Right cardiac atrium (tissue), 5 donors: ENCODE measurements at places on chromosomes 12 and 14. TPM values are rescaled to one million over a fixed set of nuclear protein-coding genes. Genes with fewer than 3 reads are reported as not detected.

Gene SMIM41
- polyA plus RNA-seq = 0.61 TPM

- no peak for DNase-seq
Observed at GRCh38 chr14:103378038-103378854, 7.0 kb upstream of the MARK3 start.

DNA sequence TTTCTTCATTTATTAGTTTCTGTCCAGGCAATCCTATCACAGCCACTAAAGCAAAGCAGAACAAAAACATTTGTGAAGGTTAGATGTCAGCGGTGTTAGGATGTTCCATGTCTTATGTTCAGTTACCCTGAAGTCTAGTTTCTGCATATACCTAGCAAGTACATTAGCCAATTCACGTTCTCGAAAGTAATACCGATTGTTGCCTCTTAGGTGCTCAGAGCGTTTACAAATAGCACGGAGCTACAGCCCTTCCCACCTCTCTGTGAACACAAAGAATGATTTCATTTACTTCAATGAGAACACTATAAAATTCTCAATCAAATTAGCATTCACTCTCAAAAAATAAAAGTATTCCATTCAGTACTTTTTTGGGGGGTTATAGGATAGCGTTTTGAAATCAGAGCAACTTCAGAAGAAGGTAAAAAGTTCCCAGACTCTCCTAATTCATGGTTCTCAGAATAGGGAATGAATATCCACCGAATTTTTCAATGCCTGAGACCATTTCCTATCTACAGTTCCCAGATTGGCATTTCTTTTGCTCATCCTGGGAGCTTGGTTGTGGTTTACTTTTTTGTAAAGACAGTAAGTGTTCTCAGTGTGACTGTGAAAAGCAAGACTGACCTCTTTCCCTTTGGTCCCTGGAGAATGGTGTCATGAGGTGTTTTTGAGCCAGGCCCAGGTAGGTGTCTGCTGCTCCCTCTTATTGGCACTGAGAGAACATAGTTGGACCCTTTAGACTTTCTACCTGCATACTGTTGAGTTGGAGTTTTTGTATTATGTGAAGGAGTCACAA is 488.0 kb upstream of the RGS6 start:
- no peak for DNase-seq

Gene HOXC9
- polyA plus RNA-seq = not detected

Gene STAC3
- polyA plus RNA-seq = 1.2 TPM

DNA sequence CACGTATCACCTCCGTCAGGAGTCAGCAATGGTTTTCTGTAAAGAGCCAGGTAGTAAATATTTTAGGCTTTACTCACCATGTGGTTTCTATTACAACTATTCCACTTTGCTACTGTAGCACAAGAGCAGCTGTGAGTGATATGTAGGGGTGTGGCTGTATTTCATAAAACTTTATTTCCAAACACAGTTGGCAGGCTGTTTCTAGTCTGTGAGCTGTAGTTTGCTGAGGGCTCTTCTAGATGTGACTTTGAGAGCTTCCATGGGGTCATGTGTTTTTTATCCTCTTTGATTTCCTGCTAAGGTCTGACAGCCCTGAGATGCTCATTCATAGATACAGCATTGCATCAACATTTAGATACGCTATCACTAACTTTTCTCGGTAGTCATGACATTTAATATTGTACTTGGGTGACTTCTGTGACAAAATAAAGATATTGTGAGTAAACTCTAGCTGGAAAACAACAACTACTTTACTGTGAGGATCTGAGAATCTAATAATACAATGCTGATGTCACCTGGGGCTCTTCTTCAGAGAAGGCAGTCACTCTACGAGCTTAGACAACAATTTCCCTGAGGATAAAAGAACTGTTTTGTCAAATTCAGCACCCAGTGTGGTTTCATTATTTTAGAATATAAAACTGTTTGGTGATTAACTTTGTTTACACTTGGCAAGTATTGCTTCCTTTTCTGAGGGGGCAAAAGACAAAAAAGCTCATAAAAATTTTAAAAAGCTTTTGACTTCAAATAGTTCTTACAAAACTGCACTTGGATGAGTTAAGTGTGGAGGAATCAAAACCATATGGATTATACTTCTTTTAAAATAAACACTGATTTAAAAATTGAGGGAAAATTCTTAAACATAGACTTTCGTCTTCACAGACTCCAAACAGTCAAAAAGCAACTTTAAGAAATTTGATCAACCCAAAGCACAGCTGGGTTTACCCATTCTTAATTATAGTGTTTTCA is 231.2 kb upstream of the DCN start:
- DNase-seq = no peak

DNA sequence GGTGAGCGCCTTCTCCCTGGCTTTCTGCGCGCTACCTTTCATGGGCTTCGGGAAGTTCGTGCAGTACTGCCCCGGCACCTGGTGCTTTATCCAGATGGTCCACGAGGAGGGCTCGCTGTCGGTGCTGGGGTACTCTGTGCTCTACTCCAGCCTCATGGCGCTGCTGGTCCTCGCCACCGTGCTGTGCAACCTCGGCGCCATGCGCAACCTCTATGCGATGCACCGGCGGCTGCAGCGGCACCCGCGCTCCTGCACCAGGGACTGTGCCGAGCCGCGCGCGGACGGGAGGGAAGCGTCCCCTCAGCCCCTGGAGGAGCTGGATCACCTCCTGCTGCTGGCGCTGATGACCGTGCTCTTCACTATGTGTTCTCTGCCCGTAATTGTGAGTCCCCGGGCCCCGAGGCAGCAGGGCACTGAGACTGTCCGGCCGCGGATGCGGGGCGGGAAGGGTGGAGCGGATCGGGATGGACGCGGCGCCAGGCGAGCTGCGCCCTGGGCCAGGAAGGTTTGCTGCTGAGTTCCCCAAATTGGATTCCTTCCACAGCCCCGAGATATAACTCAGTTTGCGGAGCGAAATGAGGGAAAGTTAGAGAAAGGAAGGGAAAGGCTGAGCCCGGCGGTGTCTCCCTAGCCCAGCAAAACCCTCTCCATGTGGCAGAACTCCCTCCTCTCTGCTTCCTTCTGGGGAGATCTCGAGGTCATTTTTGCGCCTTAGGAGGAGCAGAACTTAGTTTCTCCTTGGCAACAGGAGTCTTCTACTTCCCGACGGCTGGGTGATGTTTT is 972 bp downstream of the PTGDR start:
- no peak for DNase-seq

DNA sequence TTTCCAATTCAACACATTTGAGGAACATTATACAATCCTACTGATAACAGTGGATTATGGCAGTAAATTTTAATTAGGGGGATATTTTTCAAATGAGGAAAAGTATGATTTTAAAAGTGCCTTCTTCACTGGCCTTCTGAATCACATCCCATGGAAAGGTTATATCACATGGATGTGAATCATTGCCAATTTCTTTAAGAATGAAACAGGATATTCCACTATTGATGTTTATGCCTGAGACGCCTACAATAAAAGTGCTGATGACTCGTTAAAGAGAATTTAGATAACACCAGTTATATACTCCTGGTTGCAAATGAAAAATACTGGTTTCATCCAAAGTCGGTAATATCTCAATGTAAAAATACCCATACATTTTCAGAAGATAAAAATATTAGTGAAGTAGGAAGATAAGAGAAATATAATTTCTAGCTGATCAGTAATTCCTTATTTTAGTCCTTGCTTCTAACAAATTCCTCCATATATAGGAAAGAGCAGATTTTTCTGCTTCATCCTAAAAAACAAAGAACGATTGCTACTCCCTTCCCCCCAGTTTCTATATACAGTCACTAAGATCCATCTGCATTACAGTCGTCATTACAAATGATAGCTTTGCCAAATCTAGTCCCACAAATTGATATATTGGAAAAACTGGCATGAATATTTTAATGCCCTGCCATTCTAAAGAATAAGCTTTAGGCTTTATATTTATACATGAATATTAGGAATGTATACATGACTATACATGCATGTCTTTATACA is 139.5 kb upstream of the SOX5 start:
- no peak for DNase-seq
